Activated gamma-delta T cell (primary cell): ENCODE measurements at places on chromosomes 5 and 9.

- DNase-seq: no peak
Observed at GRCh38 chr9:36938617-36939016, 95.5 kb downstream of the PAX5 start.

DNA sequence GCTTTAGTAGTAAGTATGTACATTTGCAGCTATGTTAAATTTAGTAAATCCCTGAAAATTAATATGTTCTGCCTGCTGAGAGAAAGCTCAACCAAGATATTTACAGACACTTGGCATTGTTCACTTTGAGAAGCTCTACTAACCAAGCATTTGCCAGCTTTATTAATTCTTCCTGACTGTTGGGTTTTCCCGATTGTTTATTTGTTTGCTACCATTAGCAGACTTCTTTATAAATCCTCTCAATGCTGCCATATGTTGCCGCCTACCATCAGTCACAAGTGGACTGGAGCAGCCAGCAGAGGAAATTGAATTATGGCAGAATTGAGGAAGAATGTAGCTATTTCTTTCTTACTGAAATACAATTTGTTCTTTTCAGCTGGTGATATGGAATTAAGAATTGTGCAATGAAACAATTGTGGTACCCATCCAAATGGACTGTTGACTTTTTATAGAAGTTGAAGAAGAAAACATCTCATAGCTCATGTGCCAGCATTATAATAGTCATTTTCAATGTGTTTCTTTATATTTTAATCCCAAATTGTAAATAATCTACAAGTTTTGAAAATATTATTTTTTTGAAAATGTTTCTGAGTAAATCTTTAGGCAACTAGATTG, 588.7 kb upstream of the CDH6 start:
- no peak for DNase-seq

DNA sequence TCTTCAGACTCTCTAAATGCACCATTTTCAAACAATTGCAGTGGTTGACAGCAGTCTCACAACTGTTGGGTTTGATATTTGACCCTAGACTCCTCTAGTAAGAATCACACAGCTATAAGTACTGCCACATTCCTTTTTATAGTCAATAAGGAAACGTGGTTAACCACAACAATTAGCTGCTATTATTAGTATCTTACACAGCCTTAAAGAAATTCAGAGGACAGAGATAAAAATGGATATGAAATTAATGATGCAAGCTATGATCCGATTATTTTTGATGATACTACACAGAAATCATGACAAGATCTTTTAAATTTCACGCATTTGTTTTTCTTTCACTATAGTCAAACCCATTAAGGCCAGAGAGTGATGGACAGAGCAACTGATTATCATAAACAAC, 288.6 kb upstream of the C9orf72 start:
- DNase-seq: no peak

DNA sequence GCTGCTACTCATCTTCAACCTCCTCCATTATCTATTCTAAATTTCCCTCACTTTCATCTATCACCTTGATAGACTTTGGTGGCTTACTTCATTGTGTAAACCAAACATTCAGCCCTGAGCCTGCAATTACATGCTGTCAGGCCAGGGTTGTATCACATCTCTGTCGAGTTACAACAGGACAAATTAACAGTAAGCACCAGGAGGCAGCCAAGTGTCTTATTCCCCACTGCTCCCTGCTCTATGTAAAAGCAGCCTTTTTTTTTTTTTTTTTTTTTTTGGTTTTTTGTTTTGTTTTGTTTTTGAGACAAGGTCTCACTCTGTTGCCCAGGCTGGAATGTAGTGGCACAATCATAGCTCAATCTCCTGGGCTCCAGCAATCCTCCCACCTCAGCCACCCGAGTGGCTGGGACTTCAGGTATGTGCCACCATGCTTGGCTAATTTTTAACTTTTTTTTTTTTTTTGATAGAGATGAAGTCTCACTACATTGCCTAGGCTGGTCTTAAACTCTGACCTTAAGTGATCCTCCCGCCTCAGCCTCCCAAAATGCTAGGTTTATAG, 15.2 kb upstream of the ZCCHC9 start:
- no peak for DNase-seq

- DNase-seq: no peak
Observed at GRCh38 chr5:93311881-93312280, 269.1 kb downstream of the NR2F1-AS1 start.

- DNase-seq: no peak
Observed at GRCh38 chr5:160271396-160271795, 41.0 kb downstream of the CCNJL start.

DNA sequence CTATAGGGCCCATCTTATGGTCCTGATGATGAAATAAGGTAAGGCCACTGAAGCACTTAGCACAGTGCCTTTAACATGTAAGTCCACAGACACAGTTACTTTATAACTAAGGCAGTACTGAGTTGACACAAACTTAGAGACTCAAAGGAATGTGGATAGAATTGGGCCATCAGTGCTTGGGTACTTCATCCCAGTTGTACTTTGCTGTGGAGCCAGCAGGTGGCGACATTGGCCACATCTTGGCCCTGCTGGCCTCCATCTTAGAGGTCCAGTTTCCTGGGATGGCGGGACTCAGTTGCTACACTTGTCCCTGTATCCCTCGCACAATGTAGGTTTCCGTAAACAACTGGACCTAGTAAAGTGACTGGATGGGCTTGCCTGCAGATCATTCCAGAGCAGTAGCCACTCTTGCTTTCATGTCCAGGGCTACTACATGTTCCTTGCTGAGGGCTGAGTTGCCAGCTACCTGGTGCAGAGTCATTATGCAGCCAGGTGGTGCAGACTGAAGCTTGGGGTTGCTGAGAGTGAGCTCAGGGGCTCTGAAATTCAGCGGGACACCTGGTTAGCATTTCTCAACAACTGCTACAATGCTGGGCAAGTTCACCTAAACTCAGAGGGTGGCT, 10.6 kb downstream of the MTAP start:
- no peak for DNase-seq

GRCh38 chr9:121997791-121998190, 95.3 kb downstream of the TTLL11 start:
- no peak for DNase-seq

DNA sequence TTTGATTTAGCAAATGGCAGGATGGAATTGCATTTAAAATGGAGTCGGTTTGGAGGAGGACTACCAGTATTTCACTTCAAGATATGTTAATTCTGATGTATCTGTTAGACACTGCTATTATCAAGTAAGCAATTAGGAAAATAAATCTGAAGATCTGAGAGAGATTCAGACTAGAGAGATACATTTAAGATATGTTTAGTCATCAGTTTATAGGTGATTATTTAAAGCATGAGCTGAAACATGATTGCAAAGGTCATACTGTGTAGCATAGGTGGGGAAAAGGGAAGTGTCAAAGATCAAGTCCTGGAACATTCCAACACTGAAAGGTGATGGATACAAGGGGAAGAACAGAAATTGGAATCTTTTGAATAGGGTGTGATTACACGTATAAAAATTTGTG, 79.1 kb downstream of the FAM174A start:
- no peak for DNase-seq

GRCh38 chr5:15757619-15758018, 257.6 kb downstream of the FBXL7 start:
- no peak for DNase-seq

DNA sequence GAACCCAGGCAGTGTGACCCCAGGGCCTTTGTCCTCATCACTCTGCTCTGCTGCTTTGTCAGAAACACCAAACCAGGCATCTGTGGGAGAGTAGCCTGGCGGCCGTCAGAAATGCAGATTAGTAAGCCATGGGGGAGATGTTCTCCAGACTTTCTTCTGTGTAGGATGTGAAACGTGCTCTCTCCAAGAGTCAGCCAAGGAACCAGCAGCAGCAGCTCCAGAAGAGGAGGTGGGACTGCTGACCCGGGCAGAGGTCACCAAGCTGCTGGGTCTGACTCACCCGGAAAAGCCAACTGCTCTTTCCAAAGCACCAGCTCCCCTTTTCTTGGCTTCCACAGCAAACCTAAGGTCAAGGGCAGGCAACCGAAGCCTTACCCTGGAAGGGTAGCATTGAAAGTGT, 14.4 kb upstream of the ABLIM3 start:
- DNase-seq: no peak
